Activated CD8-positive, alpha-beta memory T cell treated with anti-CD3 and anti-CD28 coated beads for 48 hours (primary cell): ENCODE measurements at places on chromosomes 1 and 21.

- DNase-seq = no peak
Measured at GRCh38 chr1:2193514-2194281, 874 bp downstream of the FAAP20 start.

GRCh38 chr1:231931146-231931545, 304.6 kb downstream of the DISC1 start:
- DNase-seq = no peak

GRCh38 chr1:186082235-186082937, 292.7 kb downstream of the TPR start:
- no peak for DNase-seq

- DNase-seq = no peak
Measured at GRCh38 chr1:12565094-12565965, 52.7 kb downstream of the DHRS3 start.

DNA sequence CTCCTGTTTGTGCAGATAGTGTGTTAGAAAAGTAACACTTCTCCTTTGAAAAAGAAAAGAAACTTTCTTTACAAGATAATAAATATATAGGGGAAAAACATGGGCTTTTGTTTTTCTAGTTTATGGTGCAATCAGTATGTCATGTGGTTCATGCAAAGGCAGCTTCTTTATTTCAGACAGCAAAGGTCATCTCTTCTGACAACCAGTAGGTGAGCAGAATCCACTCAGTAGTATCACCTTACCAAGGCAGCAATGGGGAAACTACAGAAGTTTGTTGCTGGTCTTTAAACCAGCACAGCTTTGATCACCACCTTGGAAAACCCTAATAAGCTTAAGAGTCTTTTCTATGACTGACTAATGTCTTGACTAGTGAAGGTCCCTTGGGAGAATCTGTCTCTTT, 13.0 kb upstream of the SAMSN1 start:
- DNase-seq = no peak

- DNase-seq = no peak
Measured at GRCh38 chr1:245856944-245857531, 650.0 kb downstream of the SMYD3 start.

GRCh38 chr1:246607462-246607861, 41.2 kb downstream of the CNST start:
- no peak for DNase-seq

GRCh38 chr1:67874501-67875111, 41.3 kb upstream of the GNG12 start:
- DNase-seq = no peak

- no peak for DNase-seq
Measured at GRCh38 chr1:58848818-58849411, 65.1 kb upstream of the JUN start.

DNA sequence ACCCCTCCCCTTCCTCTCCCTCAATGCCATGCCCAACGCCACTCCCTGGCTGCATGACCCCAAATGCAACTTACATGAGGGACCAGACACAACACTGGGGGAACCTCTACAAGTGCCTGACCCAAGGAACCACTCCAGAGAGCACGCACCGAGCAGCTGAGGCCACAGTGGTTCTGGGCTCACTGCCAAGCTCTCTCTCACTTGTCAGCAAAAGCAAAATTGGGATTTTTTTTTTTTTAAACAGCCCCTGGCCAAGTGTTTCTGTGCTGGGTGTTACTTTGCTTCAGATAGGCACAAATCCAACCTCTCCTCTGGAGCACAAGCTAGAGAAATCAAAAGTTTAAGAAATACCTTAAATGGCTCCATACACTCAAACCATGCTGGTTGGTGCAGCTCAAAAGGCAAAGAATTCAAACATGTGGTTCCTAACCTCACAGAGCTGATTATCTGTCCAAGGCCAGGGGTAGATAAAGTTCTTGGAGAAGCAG, 363.0 kb downstream of the SETD4 start:
- no peak for DNase-seq

- DNase-seq = no peak
Measured at GRCh38 chr1:58907398-58907797, 123.6 kb upstream of the JUN start.

- DNase-seq = no peak
Measured at GRCh38 chr1:58391056-58391455, 155.5 kb downstream of the OMA1 start.

DNA sequence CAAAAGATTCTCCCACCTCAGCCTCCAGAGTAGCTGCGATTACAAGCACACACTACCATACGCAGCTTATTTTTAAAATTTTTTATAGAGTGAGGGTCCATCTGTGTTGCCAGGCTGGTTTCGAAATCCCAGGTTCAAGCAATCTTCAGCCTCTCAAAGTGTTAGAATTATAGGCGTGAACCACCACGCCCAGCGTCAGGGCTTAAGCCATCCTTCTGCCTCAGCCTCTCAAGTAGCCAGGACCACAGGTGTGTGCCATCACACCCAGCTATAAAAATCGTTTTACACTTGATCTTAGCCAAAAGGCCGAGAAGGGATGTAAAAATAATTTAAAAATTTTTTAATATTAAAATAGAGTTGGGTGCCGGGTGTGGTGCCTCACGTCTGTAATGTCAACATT, 4.3 kb upstream of the SLC25A33 start:
- DNase-seq = no peak

GRCh38 chr1:111190931-111191451, 9.5 kb downstream of the DENND2D start:
- DNase-seq = no peak

GRCh38 chr1:220787069-220787619, 431 bp downstream of the MTARC1 start:
- no peak for DNase-seq

DNA sequence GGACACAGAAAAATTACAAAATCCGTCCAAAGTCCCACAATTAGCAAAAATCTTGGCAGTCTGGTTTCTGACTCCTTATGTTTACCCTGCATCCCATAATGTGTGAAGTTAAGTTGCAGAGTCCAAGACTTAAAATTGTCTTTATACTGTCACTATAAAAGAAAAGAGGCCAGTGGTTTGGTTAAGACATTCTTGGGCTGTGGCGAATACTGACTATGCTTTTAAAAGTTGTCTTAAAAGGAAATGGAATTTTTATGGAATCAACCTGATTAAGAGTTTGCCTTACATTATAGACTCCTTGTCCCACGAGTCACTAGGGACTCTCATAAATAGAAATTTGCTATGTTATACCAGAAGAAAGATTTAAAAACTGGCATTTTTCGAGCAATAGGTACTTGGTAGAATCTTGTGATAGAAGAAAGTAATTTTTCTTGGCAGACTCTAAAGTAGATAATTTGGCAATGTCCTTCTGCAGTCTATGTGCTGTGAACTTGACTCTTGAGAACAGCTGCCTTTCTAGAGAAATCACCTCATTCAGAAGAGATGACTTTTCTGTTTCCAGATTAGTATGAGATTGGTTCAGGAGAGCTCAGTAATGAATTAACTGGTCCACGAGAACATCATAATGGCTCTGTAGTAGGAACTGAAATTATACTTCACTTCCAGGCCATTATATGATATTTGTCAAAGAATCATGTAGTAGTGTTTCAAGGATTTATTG, 31.8 kb downstream of the NTNG1 start:
- DNase-seq = no peak

DNA sequence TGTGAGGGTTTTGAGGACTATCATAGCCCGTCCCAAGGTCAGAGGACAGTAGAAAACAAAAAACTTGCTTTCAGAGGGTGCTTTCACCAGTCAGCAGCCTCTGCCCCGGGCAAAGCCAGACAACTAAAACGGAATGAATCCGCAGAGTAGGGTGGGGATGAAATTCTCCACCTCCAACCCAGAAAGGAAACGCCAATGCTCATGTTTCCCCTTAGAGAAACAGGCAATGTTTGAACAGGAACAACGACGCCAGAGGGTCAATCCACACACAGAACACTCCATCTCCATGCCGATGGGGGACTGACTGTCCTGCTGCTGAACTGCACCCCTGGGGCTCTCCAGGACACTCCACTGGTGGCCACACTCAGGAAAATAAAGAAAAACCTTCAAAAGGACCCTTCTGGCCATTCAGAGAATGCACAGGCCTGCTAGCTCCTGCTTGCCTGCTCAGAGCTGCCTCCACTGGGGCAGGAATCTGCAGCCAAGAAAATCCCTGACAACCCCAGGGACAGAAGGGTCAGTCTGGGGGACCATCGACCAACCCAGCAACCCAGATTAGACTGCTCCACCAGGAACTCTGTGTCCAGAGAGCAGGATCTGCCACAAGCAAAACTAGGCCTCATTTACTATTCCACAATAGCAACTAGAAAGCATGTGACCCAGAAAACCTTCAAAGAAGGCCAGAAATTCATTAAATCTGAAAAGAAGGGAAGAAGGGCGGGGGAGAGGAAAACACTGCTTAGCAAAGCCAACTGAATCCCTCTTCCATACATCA, 116.0 kb downstream of the TOMM20 start:
- no peak for DNase-seq

GRCh38 chr1:201363467-201363866, 14.0 kb downstream of the TNNT2 start:
- DNase-seq = no peak

DNA sequence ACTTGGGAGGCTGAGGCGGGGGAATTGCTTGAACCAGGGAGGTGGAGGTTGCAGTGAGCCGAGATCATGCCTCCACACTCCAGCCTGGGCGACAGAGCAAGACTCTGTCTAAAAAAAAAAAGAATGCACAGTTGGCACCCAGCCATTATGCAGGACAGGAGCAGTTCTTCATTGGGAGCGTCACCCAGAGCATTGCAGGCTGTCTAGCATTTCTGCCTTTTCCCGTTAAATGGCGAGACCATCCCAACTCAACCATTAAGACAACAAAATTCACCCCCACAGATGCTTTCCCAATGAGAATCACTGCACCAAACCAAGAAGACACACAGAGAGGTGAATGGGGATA, 105.8 kb downstream of the EDEM3 start:
- no peak for DNase-seq

GRCh38 chr1:238964631-238965030, 421.7 kb upstream of the CHRM3 start:
- DNase-seq = no peak

- no peak for DNase-seq
Measured at GRCh38 chr1:222240536-222241181, 307.2 kb downstream of the HHIPL2 start.

DNA sequence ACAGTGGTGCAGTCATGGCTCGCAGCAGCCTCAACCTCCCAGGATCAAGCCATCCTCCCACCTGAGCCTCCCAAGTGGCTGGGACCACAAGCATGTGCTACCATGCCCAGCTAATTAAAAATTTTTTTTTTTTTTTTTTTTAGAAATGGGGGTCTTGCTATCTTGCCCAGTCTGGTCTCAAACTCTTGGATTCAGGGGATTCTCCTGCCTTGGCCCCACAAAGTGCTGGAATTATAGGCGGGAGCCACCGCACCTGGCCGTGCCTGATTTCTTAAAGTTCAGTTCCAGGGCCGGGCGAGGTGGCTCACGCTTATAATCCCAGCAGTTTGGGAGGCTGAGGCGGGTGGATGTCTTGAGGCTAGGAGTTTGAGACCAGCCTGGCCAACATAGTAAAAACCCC, 6.4 kb downstream of the THAP3 start:
- no peak for DNase-seq

- no peak for DNase-seq
Measured at GRCh38 chr1:232432313-232432712, 197.6 kb downstream of the SIPA1L2 start.

DNA sequence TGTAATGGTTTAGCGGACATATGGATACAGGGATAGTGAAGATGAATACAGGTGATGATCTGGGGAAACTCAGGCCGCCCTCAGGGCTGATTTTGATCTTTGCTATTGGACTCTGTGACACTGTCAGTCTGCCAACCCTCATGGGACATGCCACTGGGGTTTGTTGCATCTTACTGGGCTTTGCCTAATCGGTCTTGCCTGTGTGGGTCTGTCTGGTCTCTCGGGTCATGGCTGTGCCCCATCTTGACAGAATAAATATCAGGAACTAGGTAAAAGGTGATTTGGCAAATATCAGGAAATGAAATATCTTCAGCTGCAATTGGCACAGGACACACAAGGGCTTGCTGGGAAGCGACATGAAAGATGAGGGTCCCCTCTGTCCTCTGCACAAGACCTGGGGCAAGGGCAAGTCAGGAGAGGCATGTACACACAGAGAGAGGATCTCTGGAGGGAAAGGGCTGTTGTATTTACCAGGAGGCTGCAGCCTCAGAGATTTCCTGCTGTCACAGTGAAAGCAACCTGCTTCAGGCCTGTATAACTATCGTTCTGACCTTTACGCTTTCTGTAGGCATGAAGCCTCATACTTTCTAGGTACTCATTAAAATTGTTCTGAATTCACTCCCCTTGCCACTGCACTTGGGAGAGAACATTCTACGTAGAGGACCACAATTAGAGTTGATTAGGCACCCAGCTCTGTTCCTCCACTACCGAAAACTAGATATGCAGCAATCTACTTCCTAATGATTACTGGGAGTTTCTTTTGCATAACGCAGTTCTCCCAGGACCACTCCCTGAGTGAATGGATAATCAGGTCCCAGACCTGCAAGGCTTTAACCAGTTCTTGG, 52.0 kb upstream of the GADD45A start:
- no peak for DNase-seq

DNA sequence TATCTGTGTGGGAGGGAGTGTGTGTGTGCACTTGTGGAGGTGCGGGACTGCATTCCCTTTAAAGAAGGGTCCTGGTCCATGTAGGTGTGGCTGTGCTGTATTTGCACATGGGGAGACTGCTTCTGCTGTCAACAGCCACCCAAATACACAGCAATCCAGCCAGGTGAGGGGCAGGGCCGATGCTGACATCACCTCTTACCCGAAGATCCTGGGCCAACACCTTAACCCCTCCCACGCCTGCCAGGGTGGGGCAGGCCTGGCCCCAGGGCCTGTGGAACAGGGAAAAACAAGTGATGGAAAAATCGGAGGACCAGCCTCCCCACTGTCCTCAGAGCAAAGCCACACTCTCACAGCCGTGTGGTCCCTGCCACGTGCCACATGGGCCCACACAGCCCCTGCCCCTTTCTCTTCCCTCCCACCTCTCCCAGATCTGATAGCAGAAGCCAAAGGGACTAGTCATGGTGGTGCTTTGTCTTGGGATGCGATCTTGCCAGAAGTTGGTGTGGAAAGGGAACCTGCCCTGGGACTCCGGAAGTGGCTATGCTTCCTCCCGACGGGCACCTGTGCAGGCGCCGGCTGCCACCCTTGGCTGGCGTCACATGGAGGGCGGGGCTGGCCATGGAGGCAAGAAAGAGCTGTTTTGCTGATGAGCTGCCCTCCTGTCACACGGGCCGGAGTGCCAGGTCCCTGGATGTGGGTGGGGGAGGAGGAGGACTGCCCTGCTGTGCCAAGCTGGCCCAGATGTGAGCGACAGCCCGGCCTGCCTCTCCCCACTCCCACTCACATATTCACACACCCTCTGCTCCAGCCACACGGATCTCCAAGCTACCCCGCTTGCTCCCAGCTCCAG, 7.8 kb upstream of the CASZ1 start:
- DNase-seq = no peak

- no peak for DNase-seq
Measured at GRCh38 chr1:19283891-19284290, 4.7 kb downstream of the AKR7A3 start.

- no peak for DNase-seq
Measured at GRCh38 chr1:198714271-198714670, 75.4 kb downstream of the PTPRC start.
